NCI-H1105 (cell line): ENCODE measurements at places on chromosomes 5 and 9.

GRCh38 chr9:95733741-95734666 is 141.5 kb upstream of the ERCC6L2 start:
- no peak for DNase-seq

GRCh38 chr9:35446012-35446411 is 43.9 kb upstream of the RUSC2 start:
- no peak for DNase-seq

- no peak for DNase-seq
Observed at GRCh38 chr5:585556-585955, 26.6 kb upstream of the CEP72 start.

DNA sequence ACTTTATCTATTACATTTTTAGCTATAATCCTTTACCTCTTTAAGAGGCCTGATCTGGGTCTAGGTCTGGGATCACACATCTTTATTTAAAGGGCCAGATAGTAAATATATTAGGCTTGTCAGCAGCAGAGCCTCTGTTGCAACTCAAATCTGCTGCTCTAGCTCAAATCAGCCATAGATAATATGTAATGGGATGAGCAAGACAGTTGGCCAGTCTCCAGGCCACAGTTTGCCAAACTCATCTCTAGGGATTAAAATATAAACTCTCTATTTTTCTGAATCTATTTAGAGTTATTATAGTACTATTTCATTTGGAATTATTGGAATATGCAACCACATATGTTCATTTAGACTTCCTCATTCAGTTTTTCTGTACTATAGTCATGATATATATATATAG is 115.9 kb upstream of the MINAR2 start:
- no peak for DNase-seq

DNA sequence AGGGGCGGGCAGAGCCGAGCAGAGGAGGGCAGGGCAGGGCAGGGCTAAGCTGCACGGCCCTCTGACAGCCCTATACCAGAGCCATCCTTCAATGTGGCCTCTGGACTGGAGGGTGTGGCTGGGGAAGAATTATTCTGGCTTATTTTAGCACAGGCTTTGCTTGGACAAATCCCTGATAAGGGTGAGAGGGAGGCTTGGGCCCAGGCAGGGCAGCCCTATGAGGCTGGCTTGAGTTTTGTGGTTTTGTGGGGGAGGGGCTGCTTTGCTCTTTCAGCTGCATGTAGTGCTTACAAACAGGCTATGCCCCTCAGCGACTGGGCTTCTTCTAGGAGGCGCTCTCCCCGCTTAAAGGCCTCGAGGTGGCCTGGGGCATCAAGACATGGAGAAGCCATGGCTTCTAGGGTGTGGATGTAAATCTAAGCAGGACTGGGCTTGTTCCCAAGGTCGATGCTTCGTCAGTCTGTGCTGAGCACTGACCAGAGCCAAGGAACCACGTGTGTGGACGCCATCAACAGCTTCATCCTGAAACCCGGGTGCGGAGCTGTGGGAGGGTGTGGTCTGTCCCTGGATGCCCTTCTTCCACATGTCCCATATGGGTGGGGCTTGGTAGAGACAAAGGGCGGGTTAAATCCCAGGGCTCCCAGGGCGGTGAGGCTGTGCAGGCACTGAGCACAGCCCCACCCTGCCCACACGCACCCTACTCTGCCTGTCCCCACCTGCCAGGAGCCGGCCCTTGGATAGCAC is 45.7 kb upstream of the IPPK start:
- no peak for DNase-seq

DNA sequence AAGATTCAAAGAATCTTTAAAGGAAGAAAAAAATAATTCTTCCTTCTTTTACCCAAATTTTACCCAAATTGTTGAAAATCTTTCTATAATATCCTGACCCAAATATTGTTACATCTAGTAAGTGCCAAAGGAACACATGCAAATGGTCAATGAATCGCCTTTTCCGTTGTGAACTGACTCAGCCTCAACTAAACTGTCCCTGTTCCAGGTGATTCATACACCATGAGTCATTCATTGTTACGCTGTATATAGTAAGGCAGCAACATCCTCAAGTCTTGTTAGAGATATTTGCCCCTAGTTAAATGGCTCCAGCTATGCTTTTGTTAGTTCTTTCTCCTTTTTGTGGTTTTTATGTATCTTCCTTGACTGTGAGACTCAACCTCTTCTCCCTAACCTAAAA is 9.7 kb downstream of the PTGER4 start:
- no peak for DNase-seq
